Testis (tissue), 5 donors: ENCODE measurements at places on chromosomes 2 and 18. TPM values are rescaled to one million over a fixed set of nuclear protein-coding genes. Genes with fewer than 3 reads are reported as not detected.
A peak's percentile ranks its signal among the peaks of the same experiment; 100 is the strongest.

DNA sequence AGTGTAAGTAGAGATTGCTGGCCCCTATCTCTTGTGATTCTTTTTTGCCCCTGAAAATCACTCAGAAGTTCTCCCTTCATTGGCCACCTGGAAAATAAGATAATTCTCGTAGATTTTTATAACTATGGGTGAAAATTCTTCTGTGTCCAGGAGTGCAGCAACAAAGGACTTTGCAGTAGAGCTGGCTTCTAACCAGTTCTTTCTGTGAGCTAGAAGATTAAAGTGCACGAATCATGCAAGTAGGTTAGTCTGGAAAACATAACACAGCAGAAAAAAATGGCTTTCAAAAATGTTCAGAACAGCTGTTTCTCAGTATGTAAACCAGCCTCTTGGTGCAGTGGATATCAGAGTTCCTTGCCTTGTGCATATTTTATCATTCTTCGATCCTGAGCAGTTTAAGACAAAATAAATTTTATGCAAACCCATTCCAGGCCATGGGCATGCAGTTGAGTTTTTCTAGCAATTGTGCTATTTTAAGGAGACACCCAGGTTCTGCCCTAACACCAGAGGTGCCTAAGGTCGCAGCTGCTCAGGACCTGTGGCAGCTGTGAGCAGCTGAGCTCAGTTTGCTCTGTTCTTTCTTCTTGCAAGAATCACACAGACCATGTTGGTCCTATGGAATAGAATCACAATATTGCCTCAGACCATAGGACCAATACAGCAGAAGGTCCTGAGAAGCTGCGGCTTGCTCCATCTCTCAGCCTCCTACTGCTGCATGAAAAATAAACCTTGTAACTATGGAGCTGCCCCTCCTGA, 80.9 kb upstream of the BCL2L11 start:
- DNase-seq: no peak

ZNF521 gene
- 34.7 TPM for total RNA-seq

DNA sequence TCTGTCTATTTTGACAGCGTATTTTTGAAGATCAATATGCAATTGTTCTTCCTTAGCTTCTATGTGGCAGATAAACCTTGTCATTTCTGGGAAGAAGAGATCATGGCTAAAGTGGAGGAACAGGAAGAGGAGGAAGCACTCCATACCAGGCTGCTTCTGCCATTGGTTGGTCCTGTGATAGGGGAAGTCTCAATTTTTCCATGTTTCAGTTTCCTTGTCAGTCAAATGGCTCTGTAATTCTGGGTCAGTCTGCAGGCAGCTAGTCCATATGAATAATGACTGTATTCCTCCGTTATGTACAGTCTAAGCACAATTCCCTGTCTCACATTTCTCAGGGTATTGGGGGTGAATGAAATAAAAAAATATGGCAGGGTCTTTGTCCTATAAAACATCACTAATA, 277.6 kb upstream of the CXCR4 start:
- no peak for DNase-seq

TBR1 gene
- total RNA-seq: 2.4 TPM

GRCh38 chr2:64637000-64637635, 16.6 kb downstream of the SERTAD2 start:
- DNase-seq: no peak

- no peak for DNase-seq
These were observed 274.5 kb downstream of the NCKAP5 start for GRCh38 chr2:133293544-133294353.

- no peak for DNase-seq
These were observed 79.1 kb downstream of the PLCL1 start for GRCh38 chr2:197883354-197884032.

DLGAP1 gene
- 93.8 TPM for total RNA-seq

DNA sequence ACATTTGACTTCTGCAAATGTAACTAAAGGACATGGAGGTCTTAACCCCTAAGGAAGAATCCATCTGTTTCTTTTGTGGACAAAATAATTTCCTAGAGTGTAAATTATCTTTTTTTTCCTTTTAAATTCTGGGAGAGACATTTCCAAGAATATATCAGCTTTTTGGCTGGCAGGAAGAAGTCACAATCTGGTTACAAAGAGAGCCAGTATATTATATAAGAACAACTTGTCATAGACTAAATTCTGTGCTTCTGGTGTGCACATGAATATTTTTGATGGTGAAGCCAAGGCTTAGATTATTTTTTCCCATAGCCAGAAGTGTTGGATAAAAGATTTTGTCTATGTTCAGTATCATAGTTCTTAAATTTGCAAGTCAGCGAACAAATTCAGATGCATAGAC, 500.6 kb downstream of the XIRP2 start:
- no peak for DNase-seq

DNA sequence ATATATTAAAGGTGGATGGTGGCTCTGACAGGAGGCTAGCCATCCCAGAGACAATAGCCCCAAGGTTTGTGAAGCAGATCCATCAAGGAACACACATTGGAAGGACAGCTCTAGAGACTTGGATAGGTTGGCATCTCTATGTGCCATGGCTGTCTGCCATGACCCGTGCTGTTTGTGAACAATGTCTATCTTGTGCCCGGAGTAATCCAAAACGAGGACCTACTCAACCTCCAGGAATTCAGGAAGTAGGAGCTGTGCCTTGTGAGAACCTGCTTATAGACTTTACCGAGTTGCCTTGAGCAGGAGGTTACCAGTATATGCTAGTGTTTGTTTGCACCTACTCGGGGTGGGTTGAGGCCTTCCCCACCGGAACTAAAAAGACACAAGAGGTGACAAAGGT, 43.1 kb upstream of the SELENOI start:
- no peak for DNase-seq

CFAP65 gene
- total RNA-seq: 15.5 TPM

- no peak for DNase-seq
These were observed 155.5 kb upstream of the SERTAD2 start for GRCh38 chr2:64809216-64809615.

DNA sequence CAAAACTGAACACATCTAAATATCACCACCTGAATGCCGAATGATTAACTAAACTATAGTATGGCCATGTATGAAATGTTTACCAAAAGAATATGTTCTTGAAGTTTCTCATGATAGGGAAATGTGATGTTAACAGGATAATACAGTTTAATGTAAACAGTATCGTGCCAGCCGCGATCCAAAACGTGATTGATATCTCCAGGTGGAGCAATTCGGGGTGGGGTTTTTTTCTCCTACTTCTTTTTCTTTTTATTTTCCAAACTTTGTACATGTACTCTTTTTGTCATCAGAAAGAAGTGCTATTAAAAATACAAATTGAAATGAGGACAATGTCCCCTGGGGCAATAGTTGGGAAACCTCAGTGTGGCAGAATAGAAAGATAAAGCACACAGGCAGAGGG, 4.0 kb upstream of the BIN1 start:
- DNase-seq: no peak

CXCR4 gene
- total RNA-seq: 9.5 TPM

C2orf80 gene
- not detected for total RNA-seq

AP1S3 gene
- 1.6 TPM for total RNA-seq

DNA sequence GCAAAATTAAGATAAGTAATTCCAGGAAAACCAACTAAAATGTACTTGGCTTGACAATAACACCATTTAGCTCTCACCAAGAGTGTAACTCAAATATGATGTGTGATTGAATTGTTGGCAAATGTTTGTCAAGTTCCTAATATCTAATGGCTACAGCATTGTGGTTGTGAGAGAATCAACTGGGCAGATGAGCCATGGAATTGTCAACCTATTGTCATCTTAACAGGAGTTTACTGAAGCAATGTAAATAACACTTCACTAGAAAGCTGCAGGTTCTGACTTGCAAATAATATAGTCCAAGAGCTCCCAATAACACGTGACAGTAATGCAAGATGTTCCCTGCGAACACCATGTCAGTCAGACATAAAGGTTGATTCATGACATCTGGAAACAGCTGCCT, 495.2 kb upstream of the MEIS1 start:
- no peak for DNase-seq

GRCh38 chr18:22378672-22379282, 38.9 kb downstream of the CTAGE1 start:
- peak; percentile 70 for DNase-seq

- DNase-seq: no peak
These were observed 55.8 kb upstream of the FAM136A start for GRCh38 chr2:70357684-70358071.

- no peak for DNase-seq
These were observed 10.1 kb downstream of the COL4A4 start for GRCh38 chr2:227153758-227154486.

- peak; percentile 35 for DNase-seq
These were observed 115.8 kb downstream of the SS18 start for GRCh38 chr18:25974630-25975077.

IL37 gene
- 1.3 TPM for total RNA-seq

- DNase-seq: no peak
These were observed 26.8 kb downstream of the SERPINB4 start for GRCh38 chr18:63617049-63617914.

- DNase-seq: no peak
These were observed 88.9 kb downstream of the ITGA4 start for GRCh38 chr2:181546086-181546485.

SCLY gene
- 19.6 TPM for total RNA-seq

DNA sequence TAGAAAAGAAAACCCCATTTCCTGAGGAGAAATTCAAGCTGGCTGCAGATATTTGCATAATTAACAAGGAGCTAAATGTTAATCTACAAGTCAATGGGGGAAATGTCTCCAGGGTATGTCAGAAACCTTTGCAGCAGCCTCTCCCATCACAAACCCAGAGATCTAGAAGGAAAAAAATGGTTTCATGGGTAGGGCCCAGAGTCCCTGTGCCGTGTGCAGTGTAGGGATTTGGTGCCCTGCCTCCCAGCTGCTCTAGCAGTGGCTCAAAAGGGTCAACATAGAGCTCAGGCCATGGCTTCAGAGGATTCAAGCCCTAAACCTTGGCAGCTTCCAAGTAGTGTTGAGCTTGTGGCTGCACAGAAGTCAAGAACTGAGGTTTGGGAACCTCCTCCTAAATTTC, 290.2 kb upstream of the TMEFF2 start:
- DNase-seq: no peak

REG3G gene
- total RNA-seq: 69.7 TPM

HOXD13 gene
- total RNA-seq: 0.31 TPM

DNA sequence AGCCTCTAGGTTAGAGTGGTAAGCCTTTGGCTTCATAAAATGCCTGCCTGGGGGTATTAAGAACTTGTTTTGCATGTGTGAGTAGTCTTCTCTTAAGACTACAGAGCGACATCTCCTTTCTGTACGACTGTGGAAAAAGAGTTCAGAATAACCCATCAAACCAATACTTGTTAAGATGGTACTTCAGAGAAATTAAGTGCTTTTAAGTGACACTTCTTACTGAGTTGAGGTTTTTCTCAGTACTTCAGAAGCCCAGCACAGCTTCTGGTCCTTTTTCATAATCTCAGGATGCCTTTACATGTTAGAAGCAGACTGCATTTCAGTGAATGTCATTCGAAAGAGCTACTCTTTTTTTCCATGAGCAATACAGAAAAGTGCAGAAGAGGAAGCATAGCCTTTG, 10.8 kb downstream of the XRCC5 start:
- DNase-seq: no peak

- DNase-seq: no peak
These were observed 77.8 kb upstream of the HS6ST1 start for GRCh38 chr2:128396500-128396891.

MYOM1 gene
- 9.1 TPM for total RNA-seq

GRCh38 chr2:184681642-184682321, 83.5 kb downstream of the ZNF804A start:
- DNase-seq: no peak

SPATA3 gene
- 18.6 TPM for total RNA-seq

HOXD10 gene
- total RNA-seq: 3.3 TPM

UGT1A5 gene
- 0.16 TPM for total RNA-seq

- no peak for DNase-seq
These were observed 42.7 kb downstream of the MBD5 start for GRCh38 chr2:148063633-148064032.

REG1B gene
- not detected for total RNA-seq

GRCh38 chr18:8610459-8610851, 1.2 kb downstream of the RAB12 start:
- DNase-seq: peak; percentile 37

- peak; percentile 44 for DNase-seq
These were observed 314.8 kb downstream of the MBD2 start for GRCh38 chr18:53909668-53910067.

DNA sequence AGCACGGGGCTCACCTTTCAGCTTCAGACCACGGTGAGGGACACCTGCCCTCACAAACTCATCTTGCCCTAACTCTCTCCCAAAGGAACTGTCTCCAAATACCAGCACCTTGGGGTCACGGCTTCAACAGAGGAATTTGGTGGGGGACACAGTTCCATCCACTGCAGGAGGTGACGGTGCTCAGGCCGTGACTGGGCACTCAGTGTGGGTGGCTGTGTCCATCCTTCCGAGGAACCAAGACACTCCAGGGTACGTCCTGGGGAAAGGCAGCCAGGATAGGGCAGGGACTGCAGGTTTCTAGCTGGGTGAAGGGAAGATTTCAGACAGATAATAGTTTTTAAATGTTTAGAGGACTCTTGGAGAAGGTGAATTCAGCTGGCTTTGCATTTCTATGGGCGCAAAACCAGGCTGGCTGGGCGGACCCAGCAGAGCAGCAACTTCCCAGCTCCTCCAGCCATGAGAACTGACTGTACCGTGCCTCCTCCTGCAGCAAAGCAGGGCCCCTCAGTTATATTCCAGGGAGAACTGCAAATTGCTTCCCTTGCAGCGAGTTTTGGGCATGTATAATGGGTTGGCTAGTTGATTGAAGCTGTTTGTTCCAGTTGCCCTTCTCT, 23.9 kb upstream of the ALLC start:
- peak; percentile 21 for DNase-seq

- DNase-seq: peak; percentile 54
These were observed at the start of gene CCDC178 for GRCh38 chr18:33440060-33441043. CCDC178 (minus strand) TSS chr18:33440721; CDS start chr18:33412088, 28,633 bp downstream.

- no peak for DNase-seq
These were observed 74.5 kb downstream of the INPP4A start for GRCh38 chr2:98519156-98519555.

DNA sequence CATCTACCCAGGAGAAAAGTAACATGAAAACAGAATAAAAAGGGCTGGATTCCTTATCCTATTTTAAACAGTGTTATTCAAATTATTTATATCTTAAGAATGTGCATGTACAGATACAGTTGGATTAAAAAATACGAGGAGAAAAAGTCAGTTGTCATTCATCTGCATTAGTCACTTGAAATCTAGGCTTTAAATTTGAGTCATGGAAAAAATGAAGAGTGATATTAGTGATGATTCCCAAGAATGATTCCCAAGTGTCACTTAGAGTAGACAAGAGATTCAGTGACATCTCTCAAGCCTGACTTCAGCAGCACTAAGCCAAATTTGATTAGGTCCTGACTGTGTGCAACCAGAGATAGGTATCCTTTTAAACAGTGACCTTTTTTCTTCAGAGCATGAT, 394.2 kb downstream of the IRS1 start:
- no peak for DNase-seq
